ENCODE measurements at places on chromosomes 2 and 18.

GRCh38 chr2:127090281-127091120 is 16.5 kb downstream of the BIN1 start:
- no peak for DNase-seq
- H3K36me3 ChIP-seq: no peaks in the 10 kb centered on the region
- no peak overlapping the region for H3K4me3 ChIP-seq
- H3K4me1 ChIP-seq: peaks cover 15% of the 10 kb centered on the region

DNA sequence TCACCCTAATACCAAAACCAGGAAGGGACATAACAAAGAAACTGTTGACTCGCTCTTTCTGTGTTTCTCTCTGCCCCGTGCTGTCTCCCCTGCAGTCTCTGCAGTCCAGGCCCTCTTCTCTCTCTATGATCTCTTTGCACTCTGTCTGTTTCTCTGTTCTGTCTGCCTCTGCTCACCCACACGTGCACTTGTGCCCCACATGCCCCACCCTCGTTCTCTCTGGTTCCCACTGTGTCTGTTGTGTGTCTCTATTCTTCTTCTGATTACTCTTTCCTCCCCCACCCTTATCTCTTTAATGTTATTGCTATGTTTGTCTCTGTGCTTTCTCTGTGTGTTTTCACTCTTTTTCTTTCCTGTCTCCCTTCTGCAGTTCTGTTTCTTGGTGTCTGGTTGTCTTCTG is 54.0 kb downstream of the NAT8 start:
- no peak overlapping the region for H3K27ac ChIP-seq
- no peaks in the 10 kb centered on the region for H3K4me1 ChIP-seq
- H3K27me3 ChIP-seq: no peaks in the 10 kb centered on the region
- no peak for DNase-seq

- H3K4me1 ChIP-seq: peaks cover 14% of the 10 kb centered on the region
- no peaks in the 10 kb centered on the region for H3K27me3 ChIP-seq
- no peak for DNase-seq
- no peak overlapping the region for H3K27ac ChIP-seq
- H3K36me3 ChIP-seq: no peaks in the 10 kb centered on the region
- no peak overlapping the region for H3K4me3 ChIP-seq
Measured at GRCh38 chr2:8036366-8036765, 645.5 kb upstream of the ID2 start.

- no peak overlapping the region for H3K27ac ChIP-seq
- H3K4me1 ChIP-seq: no peaks in the 10 kb centered on the region
- no peak for DNase-seq
- H3K27me3 ChIP-seq: no peaks in the 10 kb centered on the region
- no peak overlapping the region for H3K4me3 ChIP-seq
Measured at GRCh38 chr2:191228861-191229260, 16.3 kb upstream of the MYO1B start.

- H3K27me3 ChIP-seq: peaks cover 2% of the 10 kb centered on the region
- no peak overlapping the region for H3K4me3 ChIP-seq
- no peak for DNase-seq
- H3K27ac ChIP-seq: no peak overlapping the region
Measured at GRCh38 chr2:66550826-66551225, 115.9 kb downstream of the MEIS1 start.

DNA sequence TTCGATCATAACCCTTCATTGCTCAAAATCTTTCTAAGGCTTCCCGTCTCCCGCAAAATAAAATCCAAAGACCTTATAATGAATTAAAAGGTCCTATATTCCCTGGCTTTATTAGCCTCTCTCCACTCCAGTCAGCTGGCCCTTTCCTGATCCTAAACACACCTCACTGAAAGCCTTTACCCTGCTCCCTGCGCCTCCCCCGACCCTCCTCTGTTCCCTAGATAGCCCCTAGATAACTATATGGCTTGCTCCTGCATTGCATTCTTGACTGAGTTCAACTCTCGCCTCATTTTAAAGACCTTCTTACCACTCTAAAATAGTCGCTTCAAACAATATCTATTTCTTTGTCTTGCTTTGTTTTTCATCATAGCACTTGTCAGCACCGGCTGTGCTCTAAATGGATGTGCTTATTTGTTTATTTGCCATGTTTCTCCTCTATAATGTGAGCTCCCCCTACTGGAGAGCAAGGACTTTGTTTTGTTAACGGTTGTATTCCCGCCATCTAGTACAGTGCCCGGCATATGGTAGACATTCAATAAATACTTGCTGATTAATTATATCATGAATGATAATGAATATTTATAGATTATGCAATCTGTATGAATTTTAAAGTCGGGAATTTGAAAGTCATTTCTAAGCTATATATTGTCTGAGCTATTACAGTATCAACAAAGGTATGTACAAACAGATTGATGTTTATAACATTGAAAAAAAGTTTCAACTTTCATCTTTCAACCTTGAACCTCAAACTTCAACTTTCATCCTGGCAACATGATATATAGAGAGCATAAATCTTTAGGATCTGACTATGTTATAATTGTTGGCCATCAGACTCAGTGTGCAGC is 32.4 kb upstream of the VIT start:
- peaks cover 9% of the 10 kb centered on the region for H3K27me3 ChIP-seq
- H3K36me3 ChIP-seq: no peaks in the 10 kb centered on the region
- H3K27ac ChIP-seq: no peak overlapping the region

DNA sequence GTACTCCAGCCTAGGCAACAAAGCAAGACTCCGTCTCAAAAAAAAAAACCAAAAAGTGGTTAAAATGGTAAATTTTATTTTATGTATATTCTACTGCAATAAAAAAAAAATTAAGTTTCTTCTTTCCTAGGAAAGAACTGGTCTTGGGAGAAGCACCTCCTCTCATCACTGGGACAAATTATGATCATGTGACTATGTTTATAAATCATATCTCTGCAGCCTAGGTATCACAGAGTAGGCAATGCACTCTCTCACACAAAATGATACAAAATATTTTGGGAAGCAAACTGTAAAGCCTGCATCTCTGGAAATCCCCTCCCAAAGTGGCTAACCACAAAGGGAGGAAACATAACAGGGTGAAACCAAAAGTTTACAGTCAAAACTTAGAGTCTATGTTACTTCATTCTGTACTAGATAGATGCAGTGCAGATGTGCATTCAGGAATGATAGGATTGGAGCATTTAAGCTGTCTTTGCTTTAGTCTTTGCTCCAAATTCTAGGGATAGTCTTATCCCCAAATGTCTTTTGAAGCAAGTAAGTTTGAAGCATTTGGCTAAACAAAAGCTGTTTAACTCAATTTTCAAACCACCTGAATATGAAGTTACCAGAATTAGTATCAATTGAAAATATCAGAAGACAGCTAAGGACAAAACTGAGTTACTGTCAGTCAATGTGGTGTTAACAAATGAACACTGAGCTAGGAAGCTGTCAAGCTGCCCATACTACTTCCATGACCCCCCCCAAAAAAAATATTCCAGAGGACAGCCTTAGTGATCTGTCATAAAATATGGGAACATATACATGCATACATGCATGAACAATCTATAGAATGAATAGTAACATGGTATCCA is 21.1 kb upstream of the MALT1 start:
- peaks cover 35% of the 10 kb centered on the region for H3K4me1 ChIP-seq
- peaks cover 4% of the 10 kb centered on the region for H3K36me3 ChIP-seq
- peak; percentile 74 for DNase-seq
- H3K27me3 ChIP-seq: no peaks in the 10 kb centered on the region

Measured in natural killer cell treated with Interleukin-12 subunit alpha and Interleukin-12 subunit beta and Interleukin-15 and Interleukin-18, amount 100 ng/mL, for 72 hours (primary cell).